ENCODE measurements at places on chromosomes 13 and 19.

DNA sequence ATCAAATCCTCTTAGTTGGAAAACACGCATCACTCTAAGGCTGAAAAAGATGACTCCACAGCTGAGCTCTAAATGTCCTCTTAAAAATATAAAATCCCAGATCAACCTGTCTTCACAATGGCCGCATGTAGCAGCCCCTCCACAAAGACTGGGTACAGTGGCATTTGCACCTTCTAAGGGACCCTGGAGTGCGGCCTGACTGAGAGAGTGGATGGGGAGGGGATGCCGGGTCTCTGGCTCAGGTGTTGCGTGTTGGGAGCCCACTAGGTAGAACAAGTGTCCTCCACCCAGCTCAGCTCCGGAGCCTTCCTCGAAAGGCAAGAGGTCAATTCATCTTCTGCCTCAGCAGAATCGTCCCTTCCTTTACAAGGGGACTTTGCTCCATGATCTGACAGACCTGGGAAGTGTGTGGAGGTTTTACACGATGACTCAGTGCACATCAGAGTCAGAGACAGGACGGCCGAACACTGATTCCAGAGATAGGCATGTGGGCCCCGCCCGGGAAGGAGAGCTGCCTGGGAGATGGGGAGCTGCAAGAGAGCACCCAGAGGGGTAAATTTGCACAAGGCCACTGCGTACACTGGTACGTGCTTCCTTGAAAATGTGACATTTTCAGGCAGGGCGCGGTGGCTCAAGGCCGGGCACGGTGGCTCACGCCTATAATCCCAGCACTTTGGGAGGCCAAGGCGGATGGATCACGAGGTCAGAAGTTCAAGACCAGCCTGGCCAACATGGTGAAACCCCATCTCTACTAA is 23.5 kb upstream of the SLC15A1 start:
- no peak overlapping the region for H3K27ac ChIP-seq
- DNase-seq, result no peak
- no peaks in the 10 kb centered on the region for H3K27me3 ChIP-seq
- no peaks in the 10 kb centered on the region for H3K36me3 ChIP-seq
- no peaks in the 10 kb centered on the region for H3K4me1 ChIP-seq

GRCh38 chr13:24005755-24006281 is 108.5 kb upstream of the C1QTNF9B start:
- H3K27me3 ChIP-seq, result no peaks in the 10 kb centered on the region
- no peak overlapping the region for H3K4me3 ChIP-seq
- no peak overlapping the region for H3K27ac ChIP-seq
- H3K36me3 ChIP-seq, result no peaks in the 10 kb centered on the region

GRCh38 chr19:3512562-3513228 is 6.6 kb downstream of the FZR1 start:
- peaks cover 18% of the 10 kb centered on the region for H3K4me1 ChIP-seq
- H3K27me3 ChIP-seq, result no peaks in the 10 kb centered on the region
- peaks cover 28% of the 10 kb centered on the region for H3K36me3 ChIP-seq

DNA sequence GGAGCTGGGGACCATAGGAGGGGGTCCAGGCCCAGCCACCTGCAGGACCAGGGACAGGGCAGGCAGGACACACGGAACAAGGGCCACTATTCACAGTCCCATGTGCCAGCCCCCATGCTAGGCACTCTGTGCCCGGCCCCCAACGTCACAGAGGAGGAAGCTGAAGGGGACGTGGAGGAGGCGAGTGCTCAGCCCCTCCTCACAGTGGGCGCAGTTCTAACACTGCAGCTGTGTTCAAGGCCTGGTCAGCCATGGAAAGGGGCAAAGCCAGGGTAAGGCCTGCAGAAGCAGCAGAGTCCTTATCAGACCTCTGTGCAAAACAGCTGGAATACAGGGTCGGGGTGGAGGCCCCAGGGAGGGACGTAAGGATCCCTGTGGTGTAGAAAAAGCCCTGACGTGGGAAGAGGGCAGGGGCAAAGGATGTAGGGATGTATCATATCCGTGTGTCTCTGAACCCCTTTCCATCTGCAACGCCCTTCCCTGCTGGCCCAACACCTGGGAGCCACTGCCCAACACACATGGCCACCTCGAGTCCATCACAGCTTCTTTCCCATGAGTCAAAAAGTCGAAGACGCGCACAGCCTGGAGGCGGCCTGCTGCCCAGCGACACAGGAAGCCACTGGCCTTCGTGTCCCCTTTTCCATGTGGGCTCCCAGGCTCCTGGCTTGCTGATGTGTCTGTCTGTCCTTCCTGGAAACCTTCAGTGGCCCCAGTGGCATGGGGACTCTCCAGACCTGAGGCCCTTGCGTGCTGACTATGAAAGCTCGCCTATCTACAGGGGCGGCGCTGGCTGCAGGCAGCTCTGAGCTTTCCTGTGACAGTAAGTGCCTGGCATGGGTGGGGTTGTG is 28.0 kb downstream of the SH3GL1 start:
- no peak overlapping the region for H3K4me3 ChIP-seq
- H3K27me3 ChIP-seq, result no peaks in the 10 kb centered on the region
- peak; percentile 66 for DNase-seq
- no peaks in the 10 kb centered on the region for H3K36me3 ChIP-seq
- H3K4me1 ChIP-seq, result peaks cover 100% of the 10 kb centered on the region
- peak overlapping the region; percentile 97 for H3K27ac ChIP-seq

GRCh38 chr13:99266827-99267226 is 8.6 kb upstream of the GPR18 start:
- no peak overlapping the region for H3K4me3 ChIP-seq
- H3K4me1 ChIP-seq, result no peaks in the 10 kb centered on the region
- H3K36me3 ChIP-seq, result peaks cover 5% of the 10 kb centered on the region
- H3K27me3 ChIP-seq, result no peaks in the 10 kb centered on the region

DNA sequence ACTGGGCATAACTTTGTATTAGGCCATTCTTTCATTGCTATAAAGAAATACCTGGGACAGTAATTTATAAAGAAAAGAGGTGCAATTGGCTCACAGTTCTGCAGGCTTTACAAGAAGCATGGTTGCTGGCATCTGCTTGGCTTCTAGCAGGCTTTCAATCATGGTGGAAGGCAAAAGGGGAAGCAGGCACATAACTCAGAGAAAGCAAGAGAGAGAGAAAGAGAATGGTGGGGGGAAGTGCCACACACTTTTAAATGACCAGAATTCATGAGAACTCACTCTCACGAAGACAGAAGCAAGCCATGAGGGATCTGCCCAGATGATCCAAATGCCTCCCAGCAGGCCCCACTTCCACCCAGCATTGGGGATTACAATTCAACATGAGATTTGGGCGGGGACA is 179.7 kb downstream of the SPRY2 start:
- H3K4me3 ChIP-seq, result no peak overlapping the region
- H3K36me3 ChIP-seq, result no peaks in the 10 kb centered on the region
- H3K27me3 ChIP-seq, result no peaks in the 10 kb centered on the region
- H3K27ac ChIP-seq, result no peak overlapping the region

- H3K36me3 ChIP-seq, result peaks cover 4% of the 10 kb centered on the region
- peaks cover 70% of the 10 kb centered on the region for H3K4me1 ChIP-seq
- peak overlapping the region; percentile 32 for H3K4me3 ChIP-seq
- DNase-seq, result no peak
- no peak overlapping the region for H3K27ac ChIP-seq
- H3K27me3 ChIP-seq, result peaks cover 96% of the 10 kb centered on the region
Observed at GRCh38 chr19:1469255-1470054, 9.6 kb downstream of the C19orf25 start.

DNA sequence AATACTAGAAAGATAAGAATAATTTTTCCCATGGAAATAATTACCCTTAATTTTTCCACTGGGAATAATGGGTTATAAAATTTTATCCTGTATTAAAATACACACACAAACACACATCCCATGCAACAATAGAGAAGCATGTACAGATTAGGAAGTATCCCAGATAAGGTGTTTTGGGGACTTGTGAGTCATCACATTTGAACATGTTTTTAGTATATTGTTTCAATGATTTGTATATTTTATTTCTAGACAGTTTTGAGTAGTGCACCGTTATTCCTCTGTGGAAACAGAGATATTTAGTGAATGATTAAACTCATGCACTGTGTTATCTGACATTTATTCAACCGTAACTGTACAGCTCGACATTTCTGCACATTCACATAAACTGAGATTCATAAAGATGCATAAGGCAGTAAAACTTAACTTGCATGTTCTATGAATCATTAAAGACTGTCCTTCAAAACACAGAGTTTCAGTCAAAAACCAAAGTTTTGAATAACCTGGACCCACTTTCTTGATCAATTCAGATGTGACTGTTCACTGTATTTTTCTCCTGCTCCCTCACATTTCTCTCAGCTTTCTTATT is 30.1 kb downstream of the KLF12 start:
- no peaks in the 10 kb centered on the region for H3K27me3 ChIP-seq
- H3K4me1 ChIP-seq, result no peaks in the 10 kb centered on the region
- no peak overlapping the region for H3K4me3 ChIP-seq
- no peak for DNase-seq
- H3K27ac ChIP-seq, result no peak overlapping the region
